ENCODE measurements at places on chromosomes 16 and 17. TPM values are rescaled to one million over a fixed set of nuclear protein-coding genes. Genes with fewer than 3 reads are reported as not detected.

GRCh38 chr17:6085812-6086211 lies 15.6 kb downstream of the WSCD1 start:
- DNase-seq, result no peak

DNA sequence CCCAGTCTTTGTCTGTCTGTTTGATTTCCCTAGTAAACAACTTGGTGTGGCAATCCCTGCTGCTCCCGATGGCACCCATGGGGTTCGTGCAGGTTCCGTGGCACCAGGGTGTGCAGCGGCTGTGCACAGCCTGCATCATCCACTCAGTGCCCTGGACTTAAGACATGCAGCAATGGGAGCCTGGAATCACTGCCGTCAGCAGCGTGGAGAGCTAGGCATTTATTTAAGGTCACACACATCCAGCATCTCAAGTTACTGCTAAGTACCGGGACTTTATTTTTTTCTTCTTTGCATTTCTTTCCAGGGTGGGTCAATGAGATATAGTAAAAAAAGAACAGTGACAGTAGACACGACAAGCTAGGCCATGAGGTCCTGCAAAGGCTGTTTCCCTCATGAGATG lies 2.8 kb downstream of the DHRS7C start:
- DNase-seq, result no peak

DNA sequence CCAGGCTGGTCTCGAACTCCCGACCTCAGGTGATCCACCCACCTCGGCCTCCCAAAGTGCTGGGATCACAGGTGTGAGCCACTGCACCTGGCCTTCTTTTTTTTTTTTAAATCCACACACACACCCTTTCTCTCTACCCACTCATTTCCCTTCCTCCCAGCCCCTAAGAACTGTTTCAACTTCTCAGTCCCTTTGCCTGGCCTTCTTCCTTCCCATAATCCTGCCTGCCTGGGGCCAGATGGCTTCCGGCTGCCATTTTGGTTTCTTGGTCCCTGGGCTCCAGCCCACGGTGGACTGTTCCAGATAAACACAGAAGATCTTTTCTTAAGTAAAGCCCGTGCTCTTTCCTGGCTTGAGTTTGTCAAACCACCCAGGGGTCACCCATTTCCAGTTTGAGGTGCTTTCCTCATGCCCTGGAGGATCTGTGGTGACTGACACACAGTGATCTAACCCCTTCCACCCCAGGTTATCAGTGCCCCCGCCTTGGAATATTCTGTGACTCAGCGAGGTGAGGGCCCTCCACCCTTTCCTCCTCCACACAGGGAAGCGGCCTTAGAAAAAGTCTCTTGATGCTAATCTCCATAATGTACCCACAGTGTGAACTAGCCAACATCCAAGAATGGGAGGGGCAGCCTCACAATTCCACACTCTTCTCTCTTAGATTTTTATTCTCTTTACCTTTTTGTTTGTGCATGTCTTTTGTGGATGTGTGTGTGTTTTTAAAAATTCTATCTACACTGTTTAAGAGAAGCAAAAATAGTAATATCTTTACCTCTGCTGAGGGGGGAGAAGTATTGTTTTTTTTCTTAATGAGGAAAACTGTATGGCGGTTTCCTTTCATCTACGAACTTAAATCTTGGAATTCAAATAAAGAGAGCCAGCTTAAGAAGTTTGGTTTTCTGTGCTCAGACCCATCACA lies 60.0 kb downstream of the CRISPLD2 start:
- DNase-seq, result peak; percentile 78

DNA sequence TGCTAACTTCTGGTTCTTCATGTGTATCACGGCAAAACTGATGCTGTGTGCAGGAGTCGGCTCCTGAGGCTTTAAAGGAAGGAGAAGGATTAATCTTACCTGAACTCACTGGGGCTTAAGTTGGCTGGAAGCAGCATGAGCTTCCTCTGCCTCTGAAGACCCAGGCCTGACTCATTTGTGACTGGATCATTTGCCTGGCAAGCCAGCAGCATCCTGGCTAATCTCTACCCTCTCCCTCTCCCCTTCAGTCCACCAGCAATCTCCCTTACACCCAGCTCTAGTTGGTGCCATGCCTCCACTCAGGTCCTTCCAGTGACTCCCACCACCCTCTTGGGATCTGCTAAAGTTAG lies 150.3 kb downstream of the IRX3 start:
- DNase-seq, result peak; percentile 48

GRCh38 chr17:79529661-79530081 lies 81.2 kb downstream of the RBFOX3 start:
- DNase-seq, result no peak

PRSS27 gene
- total RNA-seq, result 2.1 TPM

SALL1 gene
- total RNA-seq, result 1.3 TPM

PMFBP1 gene
- total RNA-seq, result 0.49 TPM

Data from mammary epithelial cell (primary cell).